Prostate gland (tissue), 2 donors: ENCODE measurements at places on chromosomes 12 and 14. TPM values are rescaled to one million over a fixed set of nuclear protein-coding genes. Genes with fewer than 3 reads are reported as not detected.

The TAPBPL gene
- 31.6 TPM for total RNA-seq

The PDE3A gene
- total RNA-seq: 6.2 TPM

DNA sequence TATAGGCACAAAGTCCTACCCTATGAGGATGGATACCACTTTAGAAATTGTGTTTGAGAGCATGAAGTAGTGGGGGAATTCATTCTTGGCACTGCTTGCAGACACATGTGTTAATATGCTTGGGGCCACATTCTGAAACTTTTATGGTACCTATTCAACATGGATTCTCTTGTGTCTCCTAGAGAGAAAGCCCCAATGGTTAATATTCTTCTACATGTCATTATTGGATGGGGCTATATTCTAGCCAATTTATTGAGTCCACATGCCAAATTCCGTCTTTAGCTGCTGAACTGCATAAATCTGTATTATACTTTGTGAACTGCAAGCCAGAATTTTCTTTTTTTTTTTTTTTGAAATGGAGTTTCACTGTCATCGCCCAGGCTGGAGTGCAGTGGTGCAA is 140.0 kb downstream of the KICS2 start:
- DNase-seq: no peak

GRCh38 chr14:63867933-63868921 is 15.4 kb downstream of the SYNE2 start:
- DNase-seq: no peak

- peak; percentile 22 for DNase-seq
These were observed 16.7 kb upstream of the CD163L1 start for GRCh38 chr12:7460375-7461259.

DNA sequence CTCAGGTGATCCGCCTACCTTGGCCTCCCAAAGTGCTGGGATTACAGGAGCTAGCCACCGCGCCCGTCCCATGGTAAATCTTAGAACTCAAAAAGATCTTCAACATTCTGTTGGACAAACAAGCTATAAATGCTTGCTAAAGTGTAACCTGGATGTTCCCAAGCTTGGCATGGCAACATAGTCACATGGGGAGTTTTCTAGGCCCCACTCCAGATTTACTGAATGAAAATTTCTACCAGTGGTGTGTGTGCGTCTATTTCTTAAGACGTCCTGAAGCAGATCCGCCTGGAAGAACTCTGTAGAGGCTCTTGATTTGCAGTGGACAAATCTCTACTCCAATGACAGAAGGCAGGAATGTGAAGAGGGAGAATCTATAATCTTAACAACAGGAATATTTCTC is 59.9 kb downstream of the ZFYVE21 start:
- peak; percentile 78 for DNase-seq

DNA sequence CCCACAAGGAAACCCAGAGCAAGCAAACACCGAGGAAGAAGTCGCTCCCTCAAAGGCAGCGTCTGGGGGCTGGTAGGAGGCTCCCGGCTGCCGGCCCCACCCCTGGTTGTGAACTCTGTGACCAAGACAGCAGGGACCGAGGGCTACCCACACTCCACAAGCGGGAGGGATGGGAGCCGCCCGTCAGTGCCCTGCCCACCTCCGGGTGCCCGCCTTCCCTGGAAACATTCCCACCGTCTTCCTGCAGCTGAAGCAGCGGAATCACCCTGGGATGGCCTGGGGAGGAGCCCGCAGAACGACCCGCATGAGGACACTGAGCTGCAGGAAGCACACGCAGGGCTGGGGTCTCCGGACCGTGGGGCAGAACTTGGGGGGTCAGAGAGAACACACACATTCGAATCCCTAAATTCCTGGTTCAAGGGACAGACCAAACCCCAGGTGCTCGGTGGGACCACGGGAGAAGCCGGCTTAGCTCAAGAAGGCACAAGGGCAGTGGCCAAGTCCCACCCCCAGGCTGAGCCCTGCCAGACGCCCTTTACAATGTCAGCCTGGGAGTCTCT is 33.5 kb upstream of the C14orf180 start:
- DNase-seq: no peak
